CD4-positive, alpha-beta memory T cell (primary cell): ENCODE measurements at places on chromosomes 7 and 10. TPM values are rescaled to one million over a fixed set of nuclear protein-coding genes. Genes with fewer than 3 reads are reported as not detected.

DNA sequence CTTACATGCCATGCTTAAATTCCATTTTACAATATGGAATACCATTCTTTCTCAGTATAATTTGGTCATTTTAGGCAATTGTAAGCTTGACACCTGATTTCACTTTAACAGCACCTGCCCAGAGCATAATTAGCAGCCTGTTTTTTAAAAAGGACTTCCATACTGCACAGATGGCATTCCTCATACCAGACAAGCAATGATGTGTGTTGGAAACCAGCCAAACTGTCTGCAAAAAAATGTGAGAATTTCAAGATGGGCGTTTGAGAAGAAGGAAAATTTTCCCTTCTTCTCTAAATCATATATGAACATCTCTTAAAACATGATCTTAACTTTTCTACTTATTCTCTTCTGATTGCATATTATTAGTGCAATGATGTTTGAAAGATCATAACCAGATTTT is 40.4 kb upstream of the AGMO start:
- no peak for DNase-seq

GRCh38 chr10:86100581-86101061 is 266.0 kb downstream of the GRID1 start:
- no peak for DNase-seq

DNA sequence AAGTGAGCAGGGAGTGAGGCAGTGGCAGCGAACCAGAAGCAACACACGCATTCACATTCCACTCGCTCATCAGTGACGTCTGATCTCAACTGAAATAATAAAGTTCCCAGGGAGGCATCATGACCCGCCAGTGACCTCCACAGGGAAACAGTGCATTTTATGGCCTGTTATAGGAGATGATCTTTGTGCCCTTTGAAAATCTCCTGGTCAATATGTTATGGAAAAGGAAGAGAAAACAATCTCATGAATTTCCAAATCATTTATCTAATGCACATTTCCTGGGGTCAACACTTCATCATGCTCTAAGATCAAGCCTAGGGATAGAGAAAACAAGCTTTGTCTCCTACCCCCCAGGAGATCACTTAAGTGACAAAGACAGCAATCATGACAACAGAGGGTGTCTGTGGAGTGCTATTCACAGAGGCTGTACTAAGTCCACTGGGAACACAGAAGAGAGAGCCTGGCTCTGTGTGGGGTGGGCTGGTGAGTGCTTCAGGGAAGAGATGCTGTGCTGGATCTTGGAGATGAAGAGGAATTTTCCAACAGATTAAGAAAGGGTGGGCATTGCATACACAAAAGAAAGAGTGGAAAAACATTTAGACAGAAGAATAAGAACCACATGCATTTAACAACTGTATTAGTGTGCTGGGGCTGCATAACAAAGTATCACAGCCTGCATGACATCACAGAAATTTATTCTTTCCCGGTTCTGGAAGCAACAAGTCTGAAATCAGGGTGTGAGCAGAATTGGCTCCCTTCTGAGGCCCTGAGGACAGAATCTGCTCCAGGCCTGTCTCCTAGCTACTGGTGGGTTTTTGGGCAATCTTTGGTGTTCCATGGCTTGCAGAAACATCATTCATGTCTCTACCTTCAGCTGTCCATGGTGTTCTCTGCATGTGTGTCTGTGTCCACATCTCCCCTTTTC is 613.9 kb upstream of the IGFBP3 start:
- no peak for DNase-seq

GRCh38 chr10:18793951-18794350 is 134.7 kb downstream of the ARL5B start:
- DNase-seq = no peak

DNA sequence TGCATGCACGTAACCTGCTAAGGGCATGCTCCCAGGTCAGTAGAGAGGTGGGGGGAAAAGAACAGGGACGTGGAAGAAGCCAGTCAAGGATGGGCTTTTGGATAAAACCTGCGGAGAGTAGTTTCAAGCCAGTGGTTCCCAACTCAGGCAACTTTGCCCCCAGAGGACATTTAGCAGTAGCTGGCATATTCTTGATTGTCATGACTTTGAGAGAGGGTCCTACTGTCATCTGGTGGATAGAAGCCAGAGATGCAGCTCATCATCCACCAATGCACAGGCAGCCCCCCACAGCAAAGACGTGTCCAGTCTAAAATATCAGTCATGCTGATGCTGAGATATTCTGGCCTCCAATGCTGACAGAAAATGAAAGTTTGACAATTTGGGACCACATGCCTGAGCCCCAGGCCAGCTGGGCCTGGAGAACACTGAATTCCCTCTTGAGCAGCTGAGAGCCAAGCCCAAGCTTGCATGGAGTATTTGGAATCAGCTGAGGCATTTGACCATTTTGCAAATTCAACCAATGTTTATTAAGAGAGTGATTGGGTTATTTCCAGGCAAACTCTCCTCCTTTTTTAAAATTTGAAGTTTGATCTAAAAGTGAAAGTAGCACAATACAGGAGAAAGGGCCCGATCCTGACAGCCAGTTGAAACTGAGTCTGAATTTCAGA is 110.0 kb upstream of the C7orf33 start:
- no peak for DNase-seq

GRCh38 chr10:2202401-2202800 is 465.1 kb upstream of the ADARB2 start:
- no peak for DNase-seq

- no peak for DNase-seq
Measured at GRCh38 chr10:112271982-112272381, 11.2 kb upstream of the TECTB start.

DNA sequence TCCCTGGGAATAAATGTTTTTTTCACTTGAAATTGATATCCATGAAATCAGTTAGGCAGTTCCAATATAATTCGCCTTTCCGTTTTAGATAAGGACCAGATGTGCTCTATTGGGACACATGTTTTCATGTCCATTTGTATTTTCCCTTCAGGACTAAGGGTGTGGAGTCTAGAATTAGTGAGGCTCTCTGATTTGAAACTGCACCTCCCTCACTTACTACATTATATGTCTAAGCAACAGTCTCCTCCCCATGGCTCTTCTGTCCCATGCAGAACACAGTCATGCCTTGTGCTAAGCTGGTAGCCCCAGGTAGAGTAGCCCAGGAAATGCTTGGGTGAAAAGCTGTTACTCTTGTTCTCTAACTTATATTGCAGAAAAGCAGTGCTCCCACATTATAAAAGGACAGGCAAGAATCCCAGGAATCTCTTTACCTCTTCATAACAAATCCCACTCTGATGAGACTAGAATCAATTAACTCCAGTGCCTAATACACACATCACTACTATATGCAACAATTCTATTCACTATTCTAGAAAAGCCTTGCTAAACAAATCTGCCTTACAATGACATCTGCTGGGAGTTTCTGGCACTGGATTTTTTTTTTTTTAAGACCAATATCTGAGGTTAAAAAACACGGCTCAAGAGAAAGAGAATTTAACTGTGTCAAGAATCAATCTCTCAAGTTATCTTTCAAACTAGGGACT is 293.9 kb downstream of the SNX13 start:
- DNase-seq = no peak

- DNase-seq = no peak
Measured at GRCh38 chr10:70348228-70348850, 34.1 kb downstream of the LRRC20 start.

GRCh38 chr7:84237533-84238173 is 43.1 kb upstream of the SEMA3A start:
- no peak for DNase-seq

- no peak for DNase-seq
Measured at GRCh38 chr10:101000915-101001658, 1.5 kb downstream of the LZTS2 start.

GRCh38 chr10:22103701-22104470 is 100.4 kb upstream of the DNAJC1 start:
- peak; percentile 5 for DNase-seq

DNA sequence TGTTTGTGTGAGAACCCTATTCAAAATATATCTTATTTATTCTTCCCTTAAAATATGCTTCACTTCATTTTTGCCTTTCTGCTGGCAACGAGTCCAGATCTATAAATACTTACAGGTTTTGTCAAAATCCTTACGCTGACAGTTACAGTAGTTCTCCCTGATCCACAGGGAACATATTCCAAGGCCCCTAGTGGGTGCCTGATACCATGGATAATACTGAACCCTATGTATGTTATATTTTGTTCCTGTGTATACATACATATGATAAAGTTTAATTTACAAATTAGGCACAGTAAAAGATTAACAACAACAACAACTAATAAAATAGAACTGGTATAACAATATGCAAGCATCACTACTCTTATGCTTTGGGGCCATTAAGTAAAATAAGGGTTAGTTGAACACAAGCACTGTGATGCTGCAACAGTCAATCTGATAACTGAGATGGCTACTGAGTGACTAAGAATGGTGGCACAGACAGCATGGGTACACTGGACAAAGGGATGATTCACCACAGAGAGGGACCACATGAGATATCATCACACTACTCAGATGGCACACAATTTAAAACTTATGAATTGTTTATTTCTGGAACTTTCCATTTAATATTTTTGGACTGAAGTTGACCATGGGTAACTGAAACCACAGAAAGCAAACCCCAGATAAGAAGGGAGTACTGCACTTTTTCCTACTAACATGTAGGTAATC is 29.4 kb upstream of the PCGF5 start:
- DNase-seq = no peak

DNA sequence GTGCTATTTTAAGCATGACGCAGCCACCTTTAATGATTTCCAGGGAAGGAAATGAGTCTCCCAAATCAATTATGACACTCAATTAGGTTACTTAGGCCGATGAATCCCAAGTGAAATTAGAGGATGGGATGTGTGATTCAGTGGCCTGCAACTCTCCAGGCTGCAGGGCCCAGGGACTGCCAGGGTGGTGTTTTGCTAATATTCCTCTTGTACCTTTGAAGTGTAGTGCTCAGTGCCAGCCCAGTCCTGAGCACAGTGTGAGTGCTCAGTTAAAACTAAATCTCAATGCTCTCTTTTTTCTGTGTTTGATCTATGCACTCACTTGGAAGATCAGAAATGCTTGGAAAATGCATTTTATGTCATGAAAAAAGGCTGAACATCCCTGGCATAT is 51.6 kb downstream of the SEM1 start:
- DNase-seq = no peak

DNA sequence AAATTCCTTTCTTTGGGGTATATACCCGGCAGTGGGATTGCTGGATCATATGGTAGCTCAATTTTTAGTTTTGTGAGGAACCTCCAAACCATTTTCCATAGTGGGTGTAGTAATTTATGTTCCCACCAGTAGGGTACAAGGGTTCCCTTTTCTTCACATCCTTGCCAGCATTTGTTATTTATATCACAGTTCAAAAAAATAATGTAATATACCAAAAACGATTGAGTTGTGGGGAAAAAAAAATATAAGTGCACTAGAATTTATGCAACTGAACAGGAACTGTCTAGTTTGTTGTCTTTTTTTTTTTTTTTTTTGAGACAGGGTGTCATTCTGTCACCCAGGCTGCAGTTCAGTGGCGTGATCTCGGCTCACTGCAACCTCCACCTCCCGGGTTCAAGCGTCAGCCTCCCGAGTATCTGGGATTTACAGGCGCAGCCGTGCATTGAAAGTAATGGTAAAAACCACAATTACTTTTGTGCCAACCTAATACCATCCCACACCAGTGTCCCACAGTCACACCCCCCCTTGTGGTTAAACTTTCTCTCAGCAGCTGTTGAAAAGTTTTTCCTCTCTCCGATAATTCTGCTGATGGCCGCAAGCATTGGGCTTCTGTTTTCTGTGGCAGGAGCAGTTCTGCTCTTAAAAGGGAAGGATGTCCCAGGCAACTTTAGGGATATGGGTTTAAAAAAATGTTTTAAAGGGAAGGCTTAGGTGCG is 6.8 kb upstream of the LAT2 start:
- no peak for DNase-seq

GRCh38 chr10:82544377-82544776 is 669.4 kb downstream of the NRG3 start:
- DNase-seq = no peak

DNA sequence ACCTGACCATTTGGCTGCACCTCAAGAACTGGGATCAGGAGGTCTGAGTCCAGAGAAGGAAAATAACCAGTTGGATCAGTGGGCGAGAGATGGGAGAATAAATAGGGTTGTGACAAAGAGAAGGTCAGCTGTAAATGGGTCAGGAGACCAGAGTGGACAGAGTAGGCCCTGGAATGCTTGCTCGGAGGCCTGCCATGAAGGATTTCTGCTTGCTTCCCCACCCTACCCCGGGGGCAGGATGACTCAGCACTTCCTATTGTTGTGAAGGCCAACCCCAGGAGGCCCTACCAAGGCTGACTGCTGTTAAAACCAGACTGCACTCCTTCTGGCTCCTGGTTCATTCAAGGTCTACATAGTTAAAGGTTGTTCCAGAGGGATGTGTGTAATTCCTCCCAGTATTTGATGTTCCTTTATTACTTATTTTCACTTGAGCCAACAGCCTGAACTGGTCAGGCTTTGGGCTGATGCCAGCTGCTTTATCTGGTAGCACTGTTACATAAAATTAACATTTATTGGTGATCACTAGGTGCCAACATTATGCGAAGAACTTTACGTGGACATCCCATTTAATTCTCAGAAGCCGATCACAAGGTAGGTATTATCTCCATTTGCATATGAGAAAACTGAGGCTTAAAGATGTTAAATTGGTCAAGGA is 27.3 kb upstream of the IFRD1 start:
- no peak for DNase-seq

GRCh38 chr10:100998991-100999741 is 442 bp upstream of the LZTS2 start:
- DNase-seq = peak; percentile 86

DNA sequence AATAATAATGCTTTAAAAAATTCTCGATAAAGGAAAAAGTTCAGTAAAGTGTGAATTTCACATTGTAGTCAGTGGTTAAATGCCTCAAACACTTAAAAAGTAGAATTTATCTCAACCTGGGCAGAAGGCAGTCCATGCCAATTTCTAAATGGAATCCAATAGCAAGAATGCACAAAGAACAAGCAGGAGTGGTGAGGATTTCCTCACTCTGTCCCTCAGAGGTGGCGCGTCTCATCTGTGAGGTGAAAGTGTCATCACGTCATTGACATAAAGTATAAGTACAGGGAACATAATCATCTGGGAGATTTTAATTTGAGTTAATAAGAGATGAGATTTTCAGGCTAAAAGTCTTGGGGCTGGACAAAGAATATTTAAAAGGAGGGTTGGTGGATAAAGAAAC is 10.0 kb upstream of the PRKCQ start:
- DNase-seq = no peak

DNA sequence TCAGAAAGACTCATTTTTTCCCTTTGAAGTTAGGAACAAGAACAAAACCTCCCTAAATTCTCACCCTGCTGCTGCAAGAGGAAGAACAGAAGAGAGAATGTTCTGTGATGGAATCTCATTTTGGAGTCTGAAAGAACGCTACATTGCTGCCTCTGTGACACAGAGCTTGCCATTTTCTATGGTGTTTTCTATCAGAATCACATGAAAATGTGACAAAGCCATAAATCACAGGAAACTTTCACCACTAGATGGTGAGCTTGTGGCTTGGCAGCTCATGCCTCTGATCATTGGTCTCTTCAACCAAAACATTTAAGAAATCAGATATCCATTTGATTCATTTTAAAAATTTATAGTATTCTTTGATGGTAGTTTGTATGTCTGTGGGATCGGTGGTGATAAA is 82.9 kb downstream of the CADPS2 start:
- DNase-seq = no peak

The ANXA8 gene
- not detected for total RNA-seq

The KCNH2 gene
- 2.6 TPM for total RNA-seq

The SFRP4 gene
- total RNA-seq = not detected

The GPAM gene
- 6.3 TPM for total RNA-seq

The TMEM209 gene
- total RNA-seq = 38.0 TPM

The FRMPD2 gene
- total RNA-seq = not detected

The HTR5A gene
- not detected for total RNA-seq

The PAX2 gene
- not detected for total RNA-seq
